ENCODE measurements at places on chromosomes 2 and 18. TPM values are rescaled to one million over a fixed set of nuclear protein-coding genes. Genes with fewer than 3 reads are reported as not detected.

- DNase-seq, result no peak
These were observed 30.9 kb upstream of the GRP start for GRCh38 chr18:59189008-59189407.

DNA sequence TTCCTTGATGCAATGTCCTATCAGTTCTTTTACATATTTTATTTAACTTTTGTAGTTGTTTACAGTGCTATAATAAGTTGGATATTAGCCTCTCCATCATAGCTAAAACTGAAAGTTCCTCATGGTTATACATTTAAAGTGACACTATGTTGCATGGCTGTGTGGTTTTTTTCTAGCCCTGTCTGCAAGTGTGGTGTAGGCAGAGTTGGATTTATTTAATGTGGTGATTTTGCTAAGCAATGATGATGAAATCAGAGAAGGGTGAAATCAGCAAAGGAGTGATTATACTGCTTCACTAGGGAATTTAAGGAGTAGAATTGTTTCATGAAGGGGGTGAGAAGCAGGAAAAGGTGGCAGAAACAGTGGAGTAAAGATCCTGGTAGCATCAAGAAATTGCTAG lies 18.3 kb upstream of the ENOSF1 start:
- DNase-seq, result no peak

GRCh38 chr2:150491943-150492342 lies 4.5 kb upstream of the RND3 start:
- DNase-seq, result no peak

DNA sequence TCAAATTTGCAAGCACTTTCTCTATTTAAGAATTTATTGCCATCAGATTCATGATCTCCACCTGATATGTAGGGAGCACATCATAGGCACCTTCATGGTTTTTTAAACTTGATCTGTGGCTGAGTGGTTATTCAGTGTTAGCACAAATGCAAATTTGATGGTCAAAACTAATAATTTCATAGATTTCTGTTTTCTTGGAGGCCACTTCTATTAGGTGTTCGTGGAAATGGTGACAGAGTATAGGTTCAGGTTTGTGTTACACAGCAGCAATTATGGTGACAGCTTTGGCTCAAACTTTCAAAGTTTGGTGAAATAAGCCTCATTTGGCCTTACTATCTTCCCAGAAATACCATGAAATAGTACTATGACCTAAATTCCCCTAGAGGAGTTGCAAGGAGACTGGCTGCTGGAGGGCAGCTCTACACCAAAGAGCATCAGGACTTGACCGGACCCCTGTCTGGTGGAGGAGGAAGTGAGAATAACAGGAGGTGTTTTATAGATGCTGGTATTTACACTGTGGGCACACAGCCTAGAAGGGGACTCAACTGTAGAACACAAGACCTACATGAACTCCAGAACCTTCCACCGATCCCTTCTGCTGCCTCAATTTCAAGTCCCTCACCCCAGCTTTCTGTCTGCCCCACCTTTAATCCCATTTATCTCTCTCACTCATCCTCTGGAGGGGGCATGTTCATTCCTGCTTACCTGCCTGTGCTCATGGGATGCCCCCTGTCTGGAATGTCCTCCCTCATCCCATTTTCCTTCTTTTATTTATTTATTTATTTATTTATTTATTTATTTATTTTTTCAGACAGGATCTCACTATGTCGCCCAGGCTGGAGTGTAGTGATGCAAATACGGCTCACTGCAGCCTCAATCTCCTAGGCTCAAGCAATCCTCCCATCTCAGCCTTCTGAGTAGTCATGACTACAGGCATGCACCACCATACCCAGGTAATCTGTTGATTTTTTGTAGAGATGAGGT lies 132.9 kb upstream of the SIX2 start:
- DNase-seq, result no peak

GRCh38 chr18:50559752-50560680 lies at the start of gene MAPK4:
TSS of gene MAPK4 (plus strand) at chr18:50560087. CDS start at chr18:50663959, 103,872 bp downstream.
- DNase-seq, result peak; percentile 69

DNA sequence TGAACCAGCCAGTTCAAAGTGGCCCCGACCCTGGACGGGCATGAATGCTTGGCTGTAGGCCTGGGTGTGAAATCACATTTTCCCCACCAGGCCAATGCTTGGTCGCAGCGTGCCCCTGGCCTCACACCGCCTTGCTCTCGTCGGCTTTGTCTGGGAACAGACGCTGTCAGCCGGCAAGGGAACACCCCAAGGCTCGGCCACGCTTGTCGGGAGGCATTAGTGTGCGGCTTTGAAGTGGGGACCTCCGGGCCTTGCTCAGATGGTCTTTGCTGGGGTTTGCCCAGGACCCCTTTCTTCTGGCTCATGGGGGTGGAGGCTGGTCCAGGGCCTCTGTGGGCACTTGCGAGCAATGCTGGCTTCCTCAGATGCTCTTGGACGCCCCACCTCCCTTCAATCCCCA lies 79.1 kb downstream of the INHBB start:
- DNase-seq, result no peak

DNA sequence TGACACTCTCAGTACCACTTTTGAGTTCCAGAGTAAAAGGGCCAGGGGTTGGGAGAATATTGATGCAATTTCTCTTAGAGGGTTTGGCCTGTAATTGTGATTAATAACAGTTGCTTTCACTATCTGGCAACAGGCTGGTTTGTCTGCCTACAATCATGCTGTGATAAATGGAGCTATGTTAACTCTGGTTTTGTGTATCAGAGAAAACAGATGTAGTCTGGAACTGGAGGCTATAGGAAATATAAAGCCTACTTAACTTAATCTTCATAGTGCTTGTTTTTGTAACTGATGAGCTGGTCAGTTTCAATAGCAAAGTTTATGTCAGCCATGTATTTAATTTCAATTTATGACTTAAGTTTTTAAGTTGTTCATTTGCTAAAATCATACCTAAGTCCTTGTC lies 138.0 kb downstream of the AGPS start:
- DNase-seq, result peak; percentile 24

DNA sequence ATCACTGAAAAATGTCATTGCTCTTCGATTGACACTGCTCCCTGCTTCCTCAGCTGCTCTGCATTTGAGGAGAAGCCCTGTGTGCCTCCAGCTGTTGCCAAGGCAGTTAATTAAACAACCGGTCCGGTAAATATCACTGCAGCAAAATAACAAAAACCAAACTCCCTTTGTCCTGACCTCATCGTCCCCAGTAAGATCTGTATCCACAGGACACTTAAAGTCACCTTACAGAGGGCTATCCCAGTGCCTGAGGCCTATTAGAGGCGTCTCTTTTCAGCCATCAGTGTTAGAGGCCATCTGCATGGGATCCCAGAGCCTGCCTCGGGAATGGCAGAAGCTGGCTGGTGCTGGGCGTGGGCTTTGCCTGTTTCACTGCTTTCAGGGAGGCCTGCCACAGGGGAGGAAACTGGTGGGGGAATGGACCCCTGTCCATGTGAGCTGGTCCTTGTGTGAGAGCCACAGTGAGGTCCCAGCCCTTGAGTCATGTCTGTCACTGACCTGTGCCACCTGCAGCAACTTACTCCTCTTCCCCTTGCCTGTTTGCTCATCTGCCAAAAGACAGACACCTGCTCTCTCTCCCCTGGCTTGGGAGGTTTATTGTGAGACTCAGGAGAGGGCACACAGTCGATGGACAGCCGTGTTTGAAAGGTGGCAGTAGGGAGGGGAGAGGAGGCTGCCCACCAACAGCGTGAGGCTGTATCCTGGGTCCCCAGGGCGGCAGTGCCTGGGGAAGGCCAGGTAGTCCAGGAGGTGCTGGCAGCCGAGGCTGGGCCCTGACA lies 117.7 kb upstream of the MCFD2 start:
- peak; percentile 59 for DNase-seq

- DNase-seq, result no peak
These were observed 125.8 kb downstream of the C1D start for GRCh38 chr2:67936969-67937368.

GRCh38 chr2:84776011-84776410 lies 104.9 kb downstream of the TRABD2A start:
- no peak for DNase-seq

DNA sequence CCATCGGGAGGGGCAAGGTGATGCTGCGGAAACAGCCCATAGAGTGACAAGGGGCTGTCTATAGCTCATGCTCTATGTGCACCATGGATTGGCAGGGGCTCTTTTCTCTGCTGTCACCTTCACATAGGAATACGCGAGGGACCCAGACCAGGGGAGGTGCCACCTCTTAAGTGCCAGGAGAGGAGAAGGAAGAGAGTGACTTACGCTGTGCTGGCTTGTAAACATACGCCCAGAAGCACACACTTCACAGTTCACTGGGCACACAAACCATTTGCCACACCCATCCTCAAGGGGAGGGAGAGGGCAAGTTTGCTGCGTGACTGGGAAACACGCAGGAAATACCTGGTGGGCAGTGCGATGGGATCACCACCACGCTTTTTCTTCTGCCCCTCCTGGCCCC lies 65.1 kb upstream of the GPR45 start:
- no peak for DNase-seq

- DNase-seq, result no peak
These were observed 67.8 kb downstream of the NXPH2 start for GRCh38 chr2:138712212-138712979.

- DNase-seq, result no peak
These were observed 128.0 kb upstream of the CD302 start for GRCh38 chr2:159925975-159926374.

DNA sequence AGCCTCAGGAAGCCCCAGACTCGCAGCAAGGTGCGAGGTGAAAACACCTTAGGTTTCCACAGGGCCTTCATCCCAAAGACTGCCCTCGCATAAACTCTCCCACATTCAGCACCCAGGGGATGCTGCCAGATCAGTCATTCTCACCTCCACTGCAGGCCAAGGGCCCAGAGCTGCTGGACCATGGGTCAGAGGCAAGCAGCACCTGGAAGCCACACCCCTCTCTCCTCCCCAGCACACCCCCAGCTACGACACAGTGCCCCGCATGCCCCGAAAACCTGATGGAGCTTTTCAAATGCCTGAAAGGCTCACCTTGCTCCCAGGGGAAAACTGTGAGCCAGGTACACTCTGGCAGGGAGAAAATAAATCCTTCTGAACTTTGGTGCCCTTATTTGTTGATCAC lies 31.9 kb upstream of the LDLRAD4 start:
- DNase-seq, result no peak

DNA sequence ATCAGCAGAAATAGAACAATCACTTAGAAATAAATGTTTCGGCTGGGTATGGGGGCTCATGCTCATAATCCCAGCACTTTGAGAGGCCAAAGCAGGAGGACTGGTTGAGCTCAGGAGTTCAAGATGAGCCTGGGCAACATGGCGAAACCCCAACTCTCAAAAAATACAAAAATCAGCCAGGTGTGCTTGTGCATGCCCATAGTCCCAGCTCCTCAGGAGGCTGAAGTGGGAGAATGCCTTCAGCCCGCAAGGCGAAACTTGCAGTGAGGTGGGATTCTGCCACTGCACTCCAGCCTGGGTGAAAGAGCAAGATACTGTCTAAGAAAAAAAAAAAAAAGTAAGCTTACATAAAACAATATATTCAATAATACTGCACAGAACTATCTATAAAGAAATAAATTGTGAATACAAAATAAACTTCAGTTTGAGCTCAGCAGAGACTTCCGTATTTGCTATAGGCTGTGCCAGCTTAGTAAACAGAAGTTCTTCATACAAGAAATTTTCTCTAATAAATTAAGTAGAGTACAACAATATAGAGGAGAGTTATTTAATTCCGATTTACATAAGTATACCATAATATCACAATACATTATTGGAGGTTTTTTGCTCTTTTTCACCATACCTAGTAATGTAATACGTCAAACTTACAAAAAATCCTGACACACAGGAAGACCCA lies 43.6 kb downstream of the SRBD1 start:
- DNase-seq, result no peak

DNA sequence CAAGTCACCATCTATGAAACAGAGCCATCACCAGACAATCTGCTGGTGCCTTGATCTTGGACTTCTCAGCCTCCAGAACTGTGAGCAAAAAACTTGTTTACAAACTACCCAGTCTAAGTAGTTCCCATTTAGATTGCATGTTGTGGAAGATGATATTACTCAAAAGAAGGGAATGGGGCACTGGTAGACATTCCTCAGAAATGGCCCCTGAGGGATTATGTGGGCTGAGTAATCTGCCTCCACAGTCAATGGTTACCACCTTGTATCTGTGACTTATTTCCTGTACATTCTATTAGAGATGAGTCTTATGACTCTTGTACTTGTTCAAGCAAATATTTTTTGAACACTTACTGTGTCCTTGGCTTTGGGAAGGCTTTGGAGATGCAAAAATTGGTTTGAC lies 160.4 kb downstream of the NUP35 start:
- no peak for DNase-seq

DNA sequence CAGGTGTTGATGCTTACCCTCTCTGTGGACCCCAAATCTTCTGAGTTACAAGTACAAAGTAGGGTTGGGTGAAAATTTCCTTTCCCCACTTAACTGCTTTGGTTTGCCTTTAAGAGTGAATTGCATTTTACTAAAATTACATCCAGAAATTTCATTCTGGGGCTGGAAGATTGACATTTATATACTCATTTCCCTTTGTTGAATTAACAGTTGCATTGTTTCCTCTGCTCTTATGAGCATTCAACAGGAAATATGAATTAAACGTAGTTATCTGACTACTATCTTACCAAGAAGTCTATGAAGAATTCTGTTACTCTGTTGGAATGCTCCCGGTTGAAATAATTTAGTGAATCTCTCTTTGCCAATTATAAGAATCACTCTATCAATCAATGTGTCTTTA lies 1231.1 kb upstream of the NXPH2 start:
- DNase-seq, result no peak

GRCh38 chr2:58110765-58111164 lies 64.2 kb downstream of the VRK2 start:
- DNase-seq, result no peak

GRCh38 chr2:131413148-131413747 lies 49.3 kb upstream of the RAB6D start:
- DNase-seq, result peak; percentile 66

- peak; percentile 27 for DNase-seq
These were observed 1.5 kb downstream of the ARL5A start for GRCh38 chr2:151826737-151827157.

DNA sequence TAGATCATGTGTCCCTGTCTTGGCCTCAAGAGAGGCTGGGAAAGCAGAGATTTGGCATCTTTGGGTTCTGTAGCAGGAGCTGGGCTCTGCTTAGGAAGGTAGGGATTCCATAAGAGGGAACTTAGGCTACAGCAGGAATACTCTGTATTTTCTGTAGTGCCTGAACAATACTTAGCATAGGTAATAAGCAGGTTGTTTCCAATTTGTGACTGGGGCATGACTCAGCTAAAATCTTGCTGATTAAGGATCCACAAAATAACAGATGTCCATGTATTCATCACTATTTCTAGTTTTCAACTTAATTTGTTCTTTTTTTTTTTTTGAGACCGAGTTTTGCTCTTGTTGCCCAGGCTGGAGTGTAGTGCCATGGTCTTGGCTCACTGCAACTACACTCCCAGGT lies 68.5 kb downstream of the SMAD4 start:
- no peak for DNase-seq

GRCh38 chr2:38598991-38599295 lies 3.8 kb downstream of the HNRNPLL start:
- no peak for DNase-seq

TGFA gene
- total RNA-seq, result 0.44 TPM

NBEAL1 gene
- total RNA-seq, result 20.5 TPM

GPR155 gene
- total RNA-seq, result 3.8 TPM

CAVIN2 gene
- total RNA-seq, result 34.9 TPM

PDE11A gene
- total RNA-seq, result 0.62 TPM

ARHGAP15 gene
- 11.5 TPM for total RNA-seq

TMEM247 gene
- total RNA-seq, result not detected

AGAP1 gene
- 19.1 TPM for total RNA-seq

CLASP1 gene
- 50.7 TPM for total RNA-seq

UCN gene
- total RNA-seq, result 1.1 TPM

CYP27C1 gene
- total RNA-seq, result 2.3 TPM

FBLN7 gene
- 5.1 TPM for total RNA-seq

SLC16A14 gene
- 4.2 TPM for total RNA-seq

REG3A gene
- not detected for total RNA-seq

All from muscle of leg (tissue), 16 donors.